ENCODE measurements at places on chromosomes 2 and 18. TPM values are rescaled to one million over a fixed set of nuclear protein-coding genes. Genes with fewer than 3 reads are reported as not detected.

The VWC2L gene
- not detected for total RNA-seq

The TOGARAM2 gene
- 1.5 TPM for total RNA-seq

The RAX gene
- not detected for total RNA-seq

The CHRNA1 gene
- total RNA-seq = not detected

The CROCC2 gene
- total RNA-seq = 0.32 TPM

DNA sequence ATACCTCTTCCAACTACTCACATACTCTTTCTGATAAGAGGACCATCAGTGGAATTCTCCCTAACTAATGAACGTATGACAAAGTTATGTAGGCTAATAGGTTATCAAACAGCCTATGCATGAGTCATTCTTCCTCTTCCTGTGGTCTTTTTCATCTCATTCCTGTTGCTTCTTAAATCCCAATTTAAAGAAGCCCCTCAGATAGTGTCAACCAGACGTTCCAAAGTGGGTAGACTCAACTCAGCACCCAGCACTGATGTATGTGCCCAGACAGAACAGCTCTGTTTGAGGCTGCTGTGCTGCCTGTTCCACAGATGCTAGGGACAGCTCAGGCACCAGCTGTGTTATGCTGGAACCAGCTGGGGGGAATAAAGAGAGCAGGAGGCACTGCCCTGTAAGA is 52.6 kb downstream of the CXCR4 start:
- DNase-seq = no peak
